ENCODE measurements at places on chromosomes 6 and 20.
A peak's percentile ranks its signal among the peaks of the same experiment; 100 is the strongest.

DNA sequence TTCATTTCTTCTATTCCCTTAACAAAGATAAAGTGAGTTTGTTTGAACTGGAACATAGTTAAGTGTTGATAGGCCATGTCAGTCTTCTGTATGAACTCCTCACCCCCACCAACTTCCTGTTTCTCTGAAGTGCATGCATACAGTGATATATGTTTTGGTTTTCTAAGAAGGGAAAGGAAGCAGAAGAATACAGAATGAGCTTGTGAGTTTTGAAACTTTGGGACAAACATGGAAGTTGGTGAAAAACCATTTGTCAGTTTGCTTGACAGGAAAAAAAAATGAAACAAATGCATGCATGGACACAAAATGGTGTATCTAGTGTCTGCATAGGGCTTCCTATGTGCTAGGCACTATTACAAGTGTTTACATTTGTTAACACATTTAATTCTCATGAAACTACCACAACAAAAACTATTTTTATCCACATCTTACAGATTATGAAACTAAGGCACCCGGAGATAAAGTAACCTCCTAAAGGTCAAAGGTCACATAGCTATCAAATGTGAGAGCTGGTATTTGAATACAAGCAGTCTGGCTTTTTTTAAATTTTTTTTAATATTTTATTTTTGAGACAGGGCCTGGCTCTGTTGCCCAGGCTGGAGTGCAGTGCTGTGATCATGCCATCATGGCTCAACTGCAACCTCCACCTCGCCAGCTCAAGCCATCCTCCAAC lies 105.9 kb downstream of the ADGRB3 start:
- no peak for DNase-seq

DNA sequence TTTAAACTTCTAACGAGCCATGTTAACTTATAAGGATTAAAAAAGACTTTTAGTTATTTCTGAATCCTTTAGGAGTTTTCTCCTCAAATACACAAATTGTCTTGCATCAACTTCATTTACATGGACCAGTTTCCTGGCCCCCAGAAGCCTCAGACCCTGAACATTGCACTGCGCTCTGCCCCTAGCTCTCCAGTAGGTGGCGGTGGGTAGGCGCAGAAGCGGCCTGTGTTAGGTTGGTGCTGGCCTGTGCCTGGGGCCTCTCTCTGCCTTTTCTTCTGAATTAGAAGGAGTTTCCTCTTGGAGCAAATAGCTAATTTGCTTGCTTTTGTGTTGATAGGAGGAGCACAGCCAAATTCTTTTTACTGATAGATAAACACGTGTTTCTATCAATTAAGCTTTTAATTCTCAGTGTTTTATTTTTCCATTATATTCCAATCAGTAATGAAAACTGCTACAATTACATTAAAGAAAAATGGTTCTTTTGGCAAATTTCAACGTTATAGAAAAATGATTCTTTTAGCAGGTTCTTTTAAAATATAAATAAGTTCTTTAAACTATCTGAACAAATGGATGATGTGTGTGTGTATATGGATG lies 44.4 kb downstream of the DTD1 start:
- DNase-seq: peak; percentile 10

- no peak for DNase-seq
Observed at GRCh38 chr6:16949716-16950115, 152.1 kb upstream of the STMND1 start.

- DNase-seq: no peak
Observed at GRCh38 chr6:80623066-80623815, 516.8 kb downstream of the BCKDHB start.

GRCh38 chr20:5835321-5835821 lies 85.2 kb downstream of the SHLD1 start:
- DNase-seq: peak; percentile 18

DNA sequence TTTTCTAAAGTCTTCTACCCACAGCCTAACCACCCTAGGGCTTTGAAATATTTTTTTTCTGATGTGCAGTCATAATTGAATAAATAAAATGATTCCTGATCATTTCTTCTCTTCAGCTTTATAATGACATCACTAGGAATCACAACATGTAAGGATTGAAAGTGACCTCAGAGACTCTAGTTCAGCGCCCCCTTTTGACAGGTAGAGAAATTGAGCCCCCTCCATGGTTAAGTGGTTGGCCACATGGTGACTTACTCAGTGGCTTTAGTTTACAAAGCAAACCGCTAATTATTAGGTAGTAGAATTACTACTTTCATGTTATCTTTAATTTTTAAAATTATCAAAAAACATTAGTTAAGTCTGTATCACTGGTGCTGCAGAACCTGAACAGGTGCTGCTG lies 13.3 kb upstream of the SLC2A12 start:
- DNase-seq: no peak

DNA sequence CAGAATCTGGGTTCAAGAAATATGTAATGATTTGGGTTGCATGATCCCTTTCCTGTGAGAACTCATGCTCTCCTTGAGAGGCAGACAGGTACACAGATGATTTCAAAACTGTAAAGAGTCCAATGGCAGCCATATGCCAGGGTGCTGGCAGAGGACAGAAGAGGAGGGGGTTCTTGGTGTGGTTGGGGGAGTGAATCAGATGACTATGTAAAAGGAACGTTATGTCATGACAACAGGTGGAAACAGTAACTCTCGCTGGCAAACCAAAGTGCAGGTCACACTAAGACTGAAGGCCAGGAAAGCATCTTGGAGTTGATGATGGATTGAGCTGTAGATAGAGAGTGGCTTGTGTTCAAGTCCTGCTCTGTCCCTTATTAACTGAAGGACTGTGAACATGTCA lies 20.3 kb downstream of the OR2A4 start:
- DNase-seq: no peak

DNA sequence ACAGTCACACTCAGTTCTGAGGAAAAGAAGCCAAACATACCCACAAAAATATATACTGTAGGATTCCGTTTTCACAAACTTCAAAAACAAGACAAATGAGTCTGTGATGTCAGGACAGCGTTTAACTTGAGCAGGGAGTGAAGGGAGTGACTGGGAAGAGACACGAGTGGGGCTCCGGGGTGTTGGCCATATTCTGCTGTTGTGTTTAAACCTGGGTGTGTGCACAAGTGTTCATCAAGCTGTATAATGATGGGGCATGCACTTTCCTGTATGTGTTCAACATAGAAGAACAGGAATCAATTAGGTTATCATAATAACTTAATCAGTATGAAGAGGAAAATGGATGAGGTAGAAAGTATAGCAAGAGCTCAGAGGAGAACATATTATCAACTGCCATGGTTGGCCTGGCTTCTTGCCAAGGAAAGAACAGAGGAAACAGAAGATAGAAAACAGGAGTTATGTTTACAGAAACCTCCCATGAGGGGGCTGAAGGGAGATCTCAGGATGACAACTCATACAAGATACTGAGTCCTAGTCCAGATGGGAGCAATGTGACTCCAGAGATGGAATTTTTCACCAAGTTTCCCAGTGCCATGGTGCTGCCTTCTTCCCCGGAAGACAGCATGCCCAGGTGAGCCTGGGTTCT lies 15.1 kb upstream of the AFDN start:
- no peak for DNase-seq

DNA sequence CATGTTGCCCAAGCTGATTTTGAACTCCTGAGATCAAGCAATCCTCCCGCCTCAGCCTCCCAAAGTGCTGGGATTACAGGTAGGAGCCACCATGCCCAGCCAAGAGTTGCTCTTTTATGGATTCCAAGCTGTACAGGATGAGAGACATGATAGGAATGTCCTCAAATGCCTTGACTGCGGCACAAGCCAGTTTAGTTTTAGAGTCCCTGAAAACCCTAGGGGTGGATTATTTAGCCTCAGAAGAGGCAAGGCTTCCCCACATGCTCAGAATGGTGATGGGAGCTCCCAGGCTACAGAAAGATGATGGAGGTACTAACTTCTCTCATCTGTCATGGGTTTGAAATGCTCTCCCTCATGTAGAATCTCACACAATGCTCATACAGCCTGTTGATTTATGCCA lies 280.5 kb upstream of the PRND start:
- no peak for DNase-seq

DNA sequence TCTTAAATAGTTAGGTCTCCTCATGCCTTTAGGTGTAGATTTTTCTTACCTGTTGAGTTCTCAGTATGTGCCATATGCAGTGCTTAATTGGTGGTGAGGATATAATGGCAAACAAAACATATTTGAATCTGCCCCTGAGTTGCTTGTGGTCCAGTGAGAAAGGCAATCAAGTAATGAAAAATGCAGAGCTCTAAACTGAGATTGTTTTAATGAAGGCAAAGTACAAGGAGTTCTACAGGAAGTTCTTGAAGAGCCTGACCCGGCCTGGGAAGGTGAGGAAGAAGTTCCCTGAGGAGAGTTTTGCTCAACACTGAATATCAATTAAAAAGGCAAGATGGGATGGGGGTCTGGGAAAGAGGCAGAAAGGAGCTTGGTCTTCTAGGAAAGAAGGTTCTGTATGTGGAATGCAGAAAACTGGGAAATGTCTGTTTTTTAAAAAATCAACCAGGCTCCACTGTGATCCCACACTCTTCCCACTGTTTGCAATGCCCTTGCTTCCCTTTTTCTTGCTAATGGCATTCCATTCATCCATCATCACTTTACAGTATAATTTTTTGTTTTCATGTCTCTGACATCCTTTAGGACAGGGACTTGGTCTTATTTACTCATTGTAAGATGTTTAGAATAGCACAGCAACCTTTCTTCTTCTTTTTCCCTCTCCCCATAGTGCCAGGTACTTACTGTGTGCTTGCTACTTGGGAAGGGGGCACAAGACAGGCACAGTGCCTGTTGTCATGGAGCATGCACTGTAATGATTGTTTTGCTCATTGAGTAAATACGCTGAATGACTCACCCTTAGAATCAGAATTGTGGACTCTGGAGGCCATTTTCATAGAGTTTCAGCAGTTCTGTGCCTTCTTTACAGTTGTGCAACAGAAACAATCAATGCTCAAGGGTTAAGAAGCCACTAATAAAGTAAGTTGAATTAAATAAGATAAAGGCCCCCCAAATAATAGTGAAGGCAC lies 64.3 kb downstream of the ANKS1A start:
- no peak for DNase-seq

DNA sequence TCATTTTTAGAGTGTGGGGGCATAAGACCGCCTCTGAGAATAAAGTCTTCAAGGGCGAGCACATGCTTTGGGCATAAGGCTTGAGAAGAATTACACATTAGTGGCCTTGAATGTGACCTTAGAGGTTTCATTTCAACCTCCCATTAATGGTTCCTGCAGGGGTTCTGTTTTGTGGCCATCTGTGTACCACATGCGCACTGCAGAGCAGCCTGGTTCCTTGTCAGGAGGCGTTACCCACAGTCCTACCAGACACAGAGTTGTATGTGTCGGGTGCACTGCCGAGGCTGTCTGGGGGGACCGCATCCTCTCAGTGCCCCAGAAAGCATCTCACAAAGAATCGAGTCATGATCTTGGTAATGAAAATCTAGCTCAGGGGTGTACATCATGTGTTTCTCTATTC lies 115.7 kb downstream of the B3GAT2 start:
- no peak for DNase-seq

GRCh38 chr6:30890646-30891449 lies 6.5 kb downstream of the DDR1 start:
- no peak for DNase-seq

DNA sequence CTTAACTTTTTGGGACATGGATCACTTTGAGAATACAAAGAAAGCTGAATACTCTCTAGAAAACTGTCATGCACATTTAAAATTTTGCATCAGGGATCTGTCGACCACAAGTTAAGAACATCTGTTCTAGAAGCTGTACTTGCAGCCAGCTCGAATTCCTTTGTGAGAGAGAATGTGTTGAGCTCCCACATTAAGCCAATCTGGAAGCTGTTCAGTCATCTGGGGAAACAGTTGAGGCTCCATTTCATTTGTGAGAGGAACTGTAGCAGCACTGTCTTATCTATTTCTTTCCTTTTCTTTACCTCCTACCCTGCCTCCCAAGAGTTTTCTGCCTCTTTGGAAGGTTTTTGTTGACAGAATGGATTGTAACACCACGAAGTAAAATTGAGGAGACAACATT lies 50.8 kb downstream of the KAT14 start:
- no peak for DNase-seq

DNA sequence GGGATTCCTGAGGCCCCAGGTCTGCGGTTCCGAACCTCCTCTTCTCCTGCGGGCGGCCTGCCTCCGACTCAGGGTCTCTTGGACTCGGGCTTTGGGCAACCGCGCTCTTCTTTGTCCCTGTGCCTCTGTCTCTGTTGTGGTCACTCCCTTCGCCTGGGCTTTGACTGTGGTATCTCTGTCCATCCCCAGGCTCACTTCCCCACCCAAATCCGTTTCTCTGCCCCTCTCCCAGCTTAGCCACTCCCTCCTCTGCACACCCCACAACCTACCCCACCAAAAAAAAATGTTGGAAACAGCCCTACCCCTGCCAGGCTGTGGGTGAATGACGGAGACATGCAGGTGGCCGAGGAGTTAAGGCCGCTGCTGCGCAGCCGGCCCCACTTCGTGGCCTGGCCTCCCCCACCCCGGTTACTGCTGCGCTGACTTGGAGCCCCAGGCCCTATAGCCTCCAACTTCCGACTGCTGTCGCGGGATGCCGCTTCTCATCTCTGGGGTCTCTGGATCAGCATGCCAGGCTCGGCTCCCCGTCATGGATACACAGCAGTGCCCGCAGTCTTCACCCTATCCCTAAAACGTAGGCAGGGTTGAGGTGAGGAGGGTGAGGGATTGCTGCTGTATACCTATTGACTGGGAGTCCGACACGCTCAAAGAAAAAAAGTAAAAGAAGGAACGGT lies 2.7 kb upstream of the MAFB start:
- no peak for DNase-seq

- peak; percentile 13 for DNase-seq
Observed at GRCh38 chr20:35617397-35618262, 2.0 kb downstream of the SPAG4 start.

GRCh38 chr6:145045582-145045981 lies 689.7 kb downstream of the EPM2A start:
- DNase-seq: no peak

DNA sequence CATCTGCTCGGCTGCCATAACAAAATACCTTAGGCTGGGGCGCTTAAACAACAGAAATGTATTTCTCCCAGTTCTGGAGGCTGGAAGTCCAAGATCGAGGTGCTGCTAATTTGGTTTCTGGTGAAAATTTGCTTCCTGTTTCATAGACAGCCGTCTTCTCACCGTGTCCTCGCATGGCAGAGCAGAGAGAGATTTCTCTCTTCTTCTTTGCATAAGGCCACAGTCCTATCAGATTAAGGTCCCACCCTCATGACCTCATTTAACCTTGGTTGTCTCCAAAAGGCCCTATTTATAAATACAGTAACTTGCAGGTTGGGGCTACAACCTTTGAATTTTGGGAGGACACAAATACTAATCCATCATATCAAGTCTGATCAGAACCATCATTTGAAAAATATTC lies 544.3 kb downstream of the KIF16B start:
- no peak for DNase-seq

- no peak for DNase-seq
Observed at GRCh38 chr20:39264506-39265172, 302.5 kb downstream of the DHX35 start.

- no peak for DNase-seq
Observed at GRCh38 chr20:49700411-49701185, 13.1 kb downstream of the B4GALT5 start.

All from T follicular helper cell (primary cell).